ENCODE measurements at places on chromosomes 4 and X. TPM values are rescaled to one million over a fixed set of nuclear protein-coding genes. Genes with fewer than 3 reads are reported as not detected.

The DRP2 gene
- 0.19 TPM for total RNA-seq

- no peak for DNase-seq
Measured at GRCh38 chrX:52277666-52278065, 91.2 kb upstream of the XAGE2 start.

The RASGEF1B gene
- total RNA-seq = 15.4 TPM

DNA sequence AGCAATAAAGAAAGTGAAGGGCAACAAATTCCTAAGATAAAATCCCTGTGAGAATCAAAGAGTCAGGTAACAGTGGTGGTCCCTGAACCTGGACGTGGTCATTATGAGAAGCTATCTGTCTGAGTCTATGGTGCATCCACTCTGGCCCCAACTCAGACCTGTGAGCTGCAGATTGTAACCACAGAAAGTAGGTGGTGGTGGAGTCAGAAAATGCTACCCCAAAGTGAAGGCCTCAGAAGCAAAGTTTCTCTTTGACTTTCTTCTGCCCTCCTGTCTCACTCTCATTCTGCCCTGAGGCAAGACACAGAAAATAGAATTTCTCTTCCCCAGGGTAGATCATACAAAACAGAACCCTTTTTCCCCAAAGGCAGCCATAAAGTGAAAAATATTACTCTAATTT is 84.1 kb upstream of the NEIL3 start:
- DNase-seq = no peak

DNA sequence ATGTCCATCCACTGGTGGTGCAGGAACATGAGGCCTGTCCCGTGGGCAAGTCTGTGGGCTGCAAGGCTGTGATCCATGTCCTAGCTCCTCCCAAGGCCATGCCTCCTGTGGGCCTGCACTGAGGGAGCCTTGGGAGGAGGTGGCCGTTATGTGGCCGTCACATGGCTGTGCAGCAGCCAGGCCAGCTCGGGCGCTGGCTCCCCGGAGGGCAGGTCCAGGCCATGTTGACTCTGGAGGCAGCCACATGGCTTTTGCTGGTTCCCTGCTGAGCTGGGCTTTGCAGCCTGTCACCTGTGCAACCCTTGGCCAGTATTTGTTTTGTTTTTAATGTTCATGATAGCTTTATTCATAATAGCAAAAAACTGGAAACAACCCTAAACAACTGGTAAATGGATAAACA is 13.3 kb downstream of the ADRA2C start:
- no peak for DNase-seq

The CT45A1 gene
- not detected for total RNA-seq

DNA sequence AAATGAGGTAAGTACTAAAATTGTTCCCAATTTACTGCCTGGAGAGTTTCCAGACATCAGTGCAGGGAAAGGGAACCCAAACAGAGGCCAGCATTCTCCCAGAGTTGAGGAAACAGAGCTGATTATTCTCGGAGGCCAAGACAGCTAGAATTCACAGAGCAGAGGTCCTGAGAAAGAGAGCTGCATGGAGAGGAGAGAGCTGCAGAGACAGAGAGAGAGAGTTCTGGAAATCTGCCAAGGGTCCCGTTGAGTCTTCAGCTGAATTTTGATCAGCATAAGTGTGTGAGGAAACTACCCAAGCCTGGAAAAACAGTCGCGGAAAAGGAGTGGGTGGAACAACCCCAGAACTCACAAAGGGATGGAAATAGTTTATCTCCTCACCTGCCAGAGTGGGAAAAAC is 43.8 kb upstream of the GPR173 start:
- DNase-seq = no peak

The XAGE2 gene
- total RNA-seq = not detected

The BEX1 gene
- total RNA-seq = 3.0 TPM

DNA sequence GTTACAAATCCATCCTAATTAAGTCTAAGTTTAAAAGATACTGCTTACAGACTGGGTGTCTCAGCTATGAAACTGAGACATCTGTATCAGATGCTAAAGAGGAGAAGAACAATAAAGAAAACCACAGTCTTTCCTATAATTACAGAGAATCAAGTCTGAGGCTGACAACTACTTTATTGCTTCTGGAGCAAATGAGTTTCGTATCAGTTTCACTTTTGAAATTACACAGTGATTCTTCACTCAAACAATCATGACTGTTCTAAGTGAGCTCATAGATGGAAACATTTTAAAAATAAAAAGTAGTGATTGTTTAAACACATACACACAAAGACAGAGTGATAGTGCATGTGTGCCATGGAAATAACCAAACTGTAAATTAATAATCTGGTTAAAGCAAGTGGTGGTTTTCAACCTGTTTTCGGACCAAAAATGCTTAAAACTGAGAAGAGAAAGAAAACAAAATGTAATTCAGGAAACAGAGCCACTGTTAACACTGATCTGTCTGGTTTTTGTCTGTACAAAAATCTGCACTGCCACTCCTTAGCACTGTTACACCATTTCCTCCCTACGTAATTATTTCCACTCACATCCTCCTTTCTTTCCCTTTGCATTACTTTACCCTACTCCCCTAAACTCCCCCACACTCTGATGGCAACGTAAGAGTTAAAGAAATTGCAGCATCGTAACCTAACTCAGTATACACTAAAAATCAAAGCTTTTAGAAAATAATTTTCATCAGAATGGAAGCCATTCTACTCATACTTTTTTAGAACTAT is 12.5 kb downstream of the RFC1 start:
- no peak for DNase-seq

DNA sequence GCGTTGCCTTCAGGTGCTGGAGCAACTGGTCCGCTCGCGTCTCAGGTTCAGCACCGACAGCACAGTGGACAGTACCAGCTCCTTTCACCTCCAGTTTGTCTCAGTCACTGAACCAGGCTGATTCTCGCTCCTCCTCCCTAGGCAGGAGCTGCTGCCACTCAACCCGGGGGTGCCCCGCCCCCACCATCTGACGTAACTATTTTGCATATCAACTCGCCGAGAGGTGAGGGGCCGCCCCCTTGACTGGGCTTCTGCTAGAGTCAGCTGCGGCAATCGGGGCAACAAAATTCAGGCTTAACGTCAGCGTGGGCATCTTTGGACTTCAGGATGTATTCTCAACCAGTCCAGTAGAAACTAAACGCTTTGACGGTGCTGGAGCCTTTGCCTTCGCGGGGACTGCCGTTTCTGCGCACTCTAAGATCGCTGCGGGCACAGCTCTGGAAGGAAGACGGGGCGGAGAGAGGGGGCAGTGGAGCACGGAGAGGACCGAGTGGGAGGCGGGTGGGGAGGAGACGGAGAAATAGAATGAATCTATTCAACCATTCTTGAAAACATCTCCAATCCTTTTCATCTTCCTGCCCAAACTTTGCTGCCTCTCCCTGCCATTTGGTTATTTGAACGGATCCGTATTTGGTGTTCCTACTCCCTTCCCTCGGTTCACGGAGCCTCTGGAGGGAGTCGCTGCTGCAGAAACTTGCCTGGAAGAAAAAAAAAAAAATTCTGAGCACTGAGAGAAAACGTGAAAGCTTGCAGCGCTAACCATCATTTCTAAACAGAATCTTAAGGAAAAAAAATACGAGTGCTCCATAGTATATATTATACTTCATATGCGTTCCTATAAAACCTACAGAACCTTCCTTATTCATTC is at the start of gene FSTL5:
FSTL5 (minus strand) TSS at position 109 of the 868 bp plus-strand sequence. CDS start 52,604 bp downstream, outside the sequence.
- no peak for DNase-seq

GRCh38 chrX:69556060-69557011 is 52.2 kb downstream of the NALF2 start:
- no peak for DNase-seq

- DNase-seq = no peak
Measured at GRCh38 chr4:43456383-43456782, 563.9 kb downstream of the GRXCR1 start.

DNA sequence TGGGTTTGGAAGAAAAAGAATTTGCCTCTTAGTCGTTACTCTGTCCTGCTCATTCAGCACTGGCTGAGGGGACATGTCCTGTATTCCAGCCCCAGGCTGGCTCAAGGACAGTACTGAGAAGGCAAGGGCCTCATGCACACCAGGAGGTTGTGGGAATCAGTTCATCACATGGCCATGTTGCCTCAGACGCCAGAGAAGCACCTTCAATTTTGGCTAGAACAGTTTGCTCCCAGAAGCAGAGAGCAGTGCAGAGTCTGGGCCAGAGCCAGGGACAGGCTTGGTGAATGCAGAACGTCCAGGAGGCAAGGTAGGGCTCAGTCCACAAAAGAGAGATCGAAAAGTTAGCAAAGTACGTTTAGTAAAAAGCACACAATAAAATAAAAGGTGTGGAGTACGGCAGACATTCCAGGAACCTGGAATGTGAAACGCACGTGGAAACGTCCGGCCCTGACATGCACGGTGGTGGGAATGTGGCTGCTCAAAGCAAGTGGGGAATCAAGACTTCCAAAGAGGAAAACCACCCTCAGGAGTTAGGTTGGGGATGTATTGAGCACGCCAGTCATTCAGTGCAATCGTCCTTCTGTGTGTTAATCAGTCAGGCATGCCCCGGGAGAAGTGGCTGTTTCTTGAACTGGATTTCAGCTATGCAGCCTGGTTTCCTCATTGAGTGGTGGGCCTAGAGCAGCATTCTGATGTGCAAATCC is 1.2 kb upstream of the SLC2A9 start:
- no peak for DNase-seq

GRCh38 chr4:80180743-80181142 is 16.6 kb upstream of the PRDM8 start:
- no peak for DNase-seq

The IL1RAPL1 gene
- total RNA-seq = not detected

DNA sequence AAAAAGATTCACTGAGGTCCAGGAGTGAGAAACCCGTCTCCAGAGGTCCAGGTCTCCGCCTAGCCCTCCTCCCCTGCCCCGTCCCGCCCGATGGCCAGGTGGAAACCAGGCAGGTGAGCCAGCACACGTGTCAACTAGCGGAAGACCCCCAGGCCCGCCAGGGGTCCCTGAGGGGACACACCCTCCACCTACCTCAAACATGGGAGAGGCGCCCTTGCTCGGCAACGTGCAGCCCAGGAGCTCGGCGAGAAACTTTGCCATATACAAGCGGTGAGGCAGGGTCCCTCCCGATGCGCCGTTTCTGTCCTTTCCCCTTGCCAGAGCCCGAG is 330.0 kb downstream of the HNRNPD start:
- no peak for DNase-seq

DNA sequence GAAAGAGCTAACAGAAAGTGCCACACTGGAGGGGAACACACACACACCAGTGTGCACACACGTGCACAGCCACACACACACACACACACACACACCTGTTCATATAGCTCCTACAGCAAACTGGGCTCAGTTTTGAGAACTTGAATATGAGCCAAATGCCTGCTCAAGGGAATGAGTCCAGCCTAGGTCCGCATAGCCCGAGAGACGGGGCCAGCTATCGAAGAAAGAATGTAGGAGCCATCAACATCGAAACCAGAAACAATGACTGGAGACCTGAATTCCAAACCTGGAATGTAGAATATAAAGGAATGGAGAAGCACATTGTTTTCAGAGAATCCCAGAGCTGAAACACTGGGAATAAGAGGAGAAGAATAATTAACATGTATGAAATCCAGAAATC is 37.6 kb upstream of the ERVMER34-1 start:
- no peak for DNase-seq

The PLS3 gene
- 11.0 TPM for total RNA-seq

DNA sequence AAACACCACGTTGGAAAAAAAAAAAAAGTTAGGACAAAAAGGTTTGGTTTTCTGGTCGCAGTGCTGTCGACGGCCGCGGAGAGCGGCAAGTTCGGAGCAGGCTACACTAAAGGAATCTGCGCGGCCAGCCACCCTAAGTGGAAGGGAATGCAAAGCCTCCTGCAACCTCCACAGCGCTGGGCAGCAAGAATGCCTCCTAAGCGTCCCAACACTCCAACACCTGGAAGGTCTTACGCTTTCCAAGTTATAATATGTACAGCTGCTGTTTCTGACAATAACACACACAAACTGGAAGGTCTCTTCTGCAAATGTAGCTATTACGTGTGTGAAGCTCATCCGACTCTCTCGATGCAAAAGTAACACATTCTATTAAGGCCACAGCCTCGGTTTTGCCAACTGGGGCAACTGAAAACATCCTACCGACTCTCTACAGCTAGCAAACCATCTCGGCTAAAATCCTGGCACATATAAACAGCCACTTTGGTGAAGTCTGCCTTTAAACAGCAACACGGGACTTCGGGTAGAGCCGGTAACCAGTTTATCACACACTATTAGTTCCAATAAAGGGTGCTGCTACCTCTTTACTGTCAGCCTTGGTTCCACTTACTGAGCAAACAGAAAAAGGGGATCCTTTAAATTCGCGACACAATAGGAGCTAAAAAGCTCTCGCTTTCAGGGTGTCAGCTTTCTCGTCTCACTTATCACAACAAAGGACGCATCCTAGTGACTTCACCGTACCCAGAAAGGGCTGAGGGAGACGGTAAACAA is 895 bp downstream of the SMIM14 start:
- DNase-seq = peak; percentile 70

DNA sequence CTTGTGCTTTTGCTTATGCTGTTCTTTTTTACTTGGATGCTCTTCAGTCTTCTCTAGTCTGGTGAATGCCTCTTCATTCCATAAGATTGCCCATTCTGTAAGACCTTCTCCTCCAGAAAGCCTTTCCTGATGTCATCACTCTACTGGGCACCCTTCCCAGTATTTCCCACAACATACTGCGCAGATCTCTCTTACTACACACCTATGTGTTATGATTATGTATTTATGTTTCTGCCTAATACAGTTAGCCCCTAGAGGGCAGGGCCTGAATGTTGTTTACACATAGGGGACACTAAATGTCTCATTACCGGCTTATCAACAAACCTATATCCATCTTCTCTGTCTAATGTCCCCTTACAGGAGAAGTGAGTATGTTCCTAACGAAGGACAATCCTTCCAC is 21.1 kb downstream of the AIFM1 start:
- no peak for DNase-seq

The POU3F4 gene
- not detected for total RNA-seq

DNA sequence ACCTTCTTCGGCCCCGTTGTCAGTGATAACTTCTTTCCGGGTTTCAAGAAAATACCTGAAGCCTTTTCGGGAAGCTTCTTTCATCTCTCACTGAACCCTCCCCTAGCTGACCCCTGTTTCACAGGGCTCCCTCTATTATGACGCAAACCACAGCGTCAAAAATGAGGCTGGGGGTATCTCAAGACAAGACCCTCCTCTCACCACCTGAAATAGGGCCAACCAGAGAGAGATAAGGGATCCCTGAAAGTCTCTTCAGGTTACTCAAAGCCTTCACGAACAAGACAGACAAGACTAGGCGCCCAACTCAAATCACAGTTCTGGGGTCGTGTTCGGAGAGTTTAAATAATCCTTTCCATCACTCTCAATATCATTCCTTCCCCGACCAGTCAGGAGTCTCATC is 1.2 kb downstream of the PHF8 start:
- no peak for DNase-seq
